ENCODE measurements at places on chromosomes 7 and 10. TPM values are rescaled to one million over a fixed set of nuclear protein-coding genes. Genes with fewer than 3 reads are reported as not detected.

The CACNB2 gene
- not detected for total RNA-seq

The IFIT1B gene
- not detected for total RNA-seq

The TPK1 gene
- total RNA-seq, result 37.9 TPM

The RPEL1 gene
- not detected for total RNA-seq

The RASA4B gene
- 2.2 TPM for total RNA-seq

The HACD1 gene
- total RNA-seq, result 87.0 TPM

The ECHDC3 gene
- total RNA-seq, result 36.8 TPM

The NYAP1 gene
- total RNA-seq, result 3.6 TPM

The TMEM178B gene
- total RNA-seq, result 15.9 TPM

The SUN3 gene
- not detected for total RNA-seq

The TMUB1 gene
- total RNA-seq, result 67.2 TPM

The CYP2C9 gene
- not detected for total RNA-seq

The GDF2 gene
- not detected for total RNA-seq

The AMPH gene
- total RNA-seq, result not detected

The ARHGAP12 gene
- 40.7 TPM for total RNA-seq

The RHEB gene
- 154 TPM for total RNA-seq

The LIPM gene
- total RNA-seq, result not detected

The SPDYE2B gene
- total RNA-seq, result not detected

The ANKRD16 gene
- 10.4 TPM for total RNA-seq

The VGF gene
- 0.14 TPM for total RNA-seq

Measured in Caki2 (cell line).